ENCODE measurements at places on chromosomes 11 and 22. TPM values are rescaled to one million over a fixed set of nuclear protein-coding genes. Genes with fewer than 3 reads are reported as not detected.
A peak's percentile ranks its signal among the peaks of the same experiment; 100 is the strongest.

Gene P2RX3
- not detected for total RNA-seq

DNA sequence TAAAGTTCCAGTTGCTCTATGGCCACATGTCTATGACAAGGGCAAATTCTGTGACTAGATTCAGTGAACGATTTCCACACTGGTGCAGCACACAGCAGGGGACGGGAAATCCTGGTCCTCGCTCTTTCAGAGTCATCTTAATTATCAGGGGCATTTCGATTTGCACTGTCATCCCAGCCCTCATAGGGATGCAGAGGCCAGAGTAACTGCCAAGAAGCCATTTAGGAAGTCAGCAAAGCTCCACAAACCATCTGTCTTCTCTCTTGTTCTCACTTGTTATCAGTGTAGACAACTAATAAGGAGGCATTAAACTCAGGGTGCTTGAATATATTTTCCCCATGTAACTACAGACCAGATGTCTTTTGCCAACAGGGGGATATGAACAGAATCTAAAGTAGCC, 151.7 kb downstream of the STK33 start:
- no peak for DNase-seq

DNA sequence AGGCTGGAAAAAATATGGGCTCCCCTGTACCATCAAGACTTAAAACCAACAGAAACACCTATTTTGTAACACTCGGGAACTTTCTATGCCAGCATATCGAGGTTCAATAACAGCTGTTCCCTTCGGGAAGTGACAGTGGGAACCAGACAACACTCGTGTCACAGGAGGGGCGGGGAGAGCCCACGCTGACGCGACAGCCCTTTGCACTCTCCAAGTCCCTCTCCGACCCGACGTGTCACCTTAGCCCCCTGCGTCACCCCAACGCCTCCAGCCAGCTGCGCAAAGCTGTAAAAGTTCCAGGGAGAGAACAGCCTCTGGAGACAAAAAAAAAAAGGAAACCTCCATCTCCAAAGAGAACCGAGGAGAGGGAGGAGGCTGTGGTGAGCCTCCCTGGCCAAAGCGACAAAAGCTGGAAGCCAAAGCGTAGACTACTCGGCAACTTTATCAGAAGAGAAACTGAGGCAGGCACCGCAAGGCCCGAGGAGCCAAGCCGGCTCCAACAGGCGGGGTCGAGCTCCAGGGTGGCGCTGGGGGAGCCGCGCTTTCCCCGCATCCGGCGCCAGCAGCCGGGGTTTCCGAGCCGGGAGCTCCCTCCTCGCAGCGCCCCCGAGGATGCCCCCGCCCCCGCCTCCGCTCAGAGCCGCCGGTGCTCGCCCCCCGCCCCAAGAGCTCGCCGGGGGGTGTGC, 751 bp downstream of the ARFGAP3 start:
- peak; percentile 62 for DNase-seq

GRCh38 chr11:131770801-131771200, 400.4 kb downstream of the NTM start:
- no peak for DNase-seq

DNA sequence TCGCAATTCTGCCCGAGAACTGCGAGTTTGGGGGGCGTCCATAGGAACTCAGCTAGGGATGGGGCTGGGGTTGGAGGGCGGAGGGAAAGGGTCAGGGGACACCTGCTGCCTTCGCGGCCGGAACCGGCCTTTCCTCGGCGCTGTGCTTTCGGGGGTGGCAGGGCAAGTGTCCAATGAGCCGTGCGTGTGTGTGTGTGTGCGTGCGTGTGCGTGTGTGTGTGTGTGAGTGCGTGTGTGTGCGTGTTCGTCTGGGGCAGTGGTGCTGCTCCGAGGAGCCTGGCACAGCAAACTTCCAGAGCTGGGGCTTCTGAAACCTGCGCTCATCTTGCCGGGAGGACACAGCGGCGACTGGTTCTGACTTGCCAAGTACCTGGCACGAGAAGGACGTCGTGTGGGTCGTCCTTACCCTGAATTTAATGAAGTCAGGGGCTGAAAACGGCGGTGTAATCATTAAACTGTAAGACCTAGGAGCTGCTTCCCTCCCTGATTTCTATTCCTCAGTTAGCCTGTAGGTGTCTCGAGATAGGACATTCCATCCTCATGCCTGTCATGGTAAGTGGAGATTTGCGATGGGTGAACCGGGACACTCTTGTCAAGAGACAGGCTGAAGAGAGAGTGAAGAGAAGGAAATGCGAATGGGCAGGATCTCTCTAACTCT, 27.0 kb upstream of the AMOTL1 start:
- DNase-seq: no peak

DNA sequence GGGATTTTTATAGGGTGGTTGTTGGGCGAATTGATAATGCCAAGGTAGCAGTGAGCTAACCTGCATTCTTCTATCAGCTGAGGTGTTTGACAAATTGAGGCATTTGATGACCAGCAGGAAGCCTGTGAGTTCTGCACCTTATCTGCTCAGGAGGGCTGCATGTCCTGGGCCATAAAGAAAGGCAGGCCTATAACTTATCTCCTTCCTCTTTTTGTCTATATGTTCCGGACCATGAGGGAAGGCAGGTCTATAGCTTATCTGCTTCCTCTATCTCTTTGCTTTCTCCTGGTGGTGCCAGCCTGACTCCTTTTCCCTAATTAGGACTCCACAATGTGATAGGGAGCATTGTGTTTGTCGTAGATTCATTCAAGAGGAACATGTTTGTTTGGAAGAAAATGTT, 8.6 kb upstream of the JAM3 start:
- DNase-seq: no peak

- peak; percentile 52 for DNase-seq
Observed at GRCh38 chr11:18731949-18732821, 6.2 kb upstream of the IGSF22 start.

DNA sequence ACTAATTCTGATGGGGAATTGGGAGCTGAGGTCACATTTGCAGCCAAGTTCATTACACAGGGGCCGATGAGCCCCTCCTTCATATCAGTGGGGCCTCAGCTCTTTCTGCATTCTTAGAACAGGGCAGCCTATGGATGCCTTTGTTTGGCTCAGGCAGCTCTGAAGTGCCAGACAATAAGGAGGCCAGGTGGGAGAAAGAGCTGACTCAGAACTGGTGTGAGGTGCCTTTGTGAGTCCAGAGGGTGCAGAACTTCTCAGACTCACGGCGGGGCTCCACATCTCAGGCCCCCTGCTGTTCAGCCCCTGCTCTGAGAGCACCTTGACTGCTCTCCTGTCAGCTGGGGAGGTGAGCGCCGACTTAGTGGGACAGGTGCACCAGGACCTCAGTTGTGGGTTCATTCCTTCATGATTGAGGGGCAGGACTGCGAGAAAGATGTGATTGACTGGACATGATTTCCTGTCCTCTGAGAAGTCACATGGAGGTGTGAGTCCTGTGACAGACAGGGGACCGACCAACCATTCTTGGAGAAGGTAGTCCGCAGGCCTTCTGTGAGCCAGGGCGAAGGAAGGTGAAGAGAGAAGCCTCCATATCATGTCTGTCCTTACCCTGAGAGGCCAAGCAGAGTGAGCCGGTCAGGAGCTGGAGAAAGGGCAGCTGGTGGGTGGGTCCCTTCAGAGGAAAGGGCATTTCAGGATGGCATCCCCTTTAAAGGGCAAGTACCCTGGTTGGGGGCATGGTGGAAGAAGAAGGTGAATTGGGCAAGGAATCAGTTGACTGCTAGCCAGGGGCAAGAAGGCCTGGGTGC, 245.0 kb upstream of the TBCEL start:
- no peak for DNase-seq

DNA sequence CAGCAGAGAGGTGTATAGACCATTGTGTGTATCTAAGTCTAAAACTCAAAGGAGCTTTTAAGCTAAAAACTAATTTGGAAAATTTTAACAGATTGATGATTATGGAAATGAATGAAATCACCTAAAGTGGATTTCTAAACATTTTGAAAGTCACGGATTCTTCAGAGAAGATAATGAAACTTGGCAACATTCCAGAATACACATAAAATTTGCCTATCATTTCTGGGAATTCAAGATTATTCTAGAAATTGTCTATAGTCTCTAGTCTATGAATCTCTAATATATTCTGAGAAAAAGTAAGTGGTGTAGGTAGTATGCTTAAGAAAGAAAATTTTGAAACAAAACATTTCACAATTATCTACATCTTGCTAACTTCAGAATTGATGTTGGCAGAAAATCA, 1117.9 kb upstream of the CNTN5 start:
- DNase-seq: no peak

DNA sequence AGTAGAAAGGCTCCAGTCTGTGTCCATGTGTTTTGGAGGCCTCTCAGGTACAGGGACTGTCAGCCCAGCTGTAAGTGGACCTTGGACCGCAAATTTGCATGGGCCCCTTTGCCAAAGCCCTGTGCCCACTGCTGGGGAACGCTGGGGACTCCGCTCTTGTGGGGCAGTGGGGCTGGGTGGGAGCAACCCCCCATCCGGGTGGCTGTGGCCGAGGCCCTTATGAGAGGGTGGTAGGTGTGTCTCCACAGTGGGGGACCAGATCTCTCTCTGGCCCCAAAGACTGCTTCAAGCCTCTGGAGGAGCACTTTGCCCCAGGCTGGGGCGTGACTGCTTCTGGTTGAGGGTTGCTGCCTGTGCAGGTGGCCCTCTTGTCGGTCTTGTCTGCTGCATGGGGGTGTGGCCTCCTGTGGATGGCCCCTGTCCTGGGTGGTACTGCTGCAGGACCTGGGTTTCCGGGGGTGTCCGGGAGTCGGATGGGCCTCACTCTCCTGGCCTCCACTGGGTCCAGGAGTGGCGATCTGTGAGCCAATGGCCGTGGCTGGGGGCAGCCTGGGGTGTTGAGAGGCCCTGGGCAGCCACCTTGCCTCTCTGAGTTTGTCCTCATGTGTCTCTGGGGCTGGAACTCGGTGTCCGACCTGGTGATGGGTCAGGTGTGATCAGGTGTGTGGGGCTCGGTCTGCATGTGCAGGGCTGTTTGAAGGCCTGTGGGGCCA, 15.9 kb downstream of the KCNQ1 start:
- DNase-seq: peak; percentile 63

- DNase-seq: peak; percentile 77
Observed at GRCh38 chr11:130144141-130144540, 15.4 kb upstream of the ST14 start.

DNA sequence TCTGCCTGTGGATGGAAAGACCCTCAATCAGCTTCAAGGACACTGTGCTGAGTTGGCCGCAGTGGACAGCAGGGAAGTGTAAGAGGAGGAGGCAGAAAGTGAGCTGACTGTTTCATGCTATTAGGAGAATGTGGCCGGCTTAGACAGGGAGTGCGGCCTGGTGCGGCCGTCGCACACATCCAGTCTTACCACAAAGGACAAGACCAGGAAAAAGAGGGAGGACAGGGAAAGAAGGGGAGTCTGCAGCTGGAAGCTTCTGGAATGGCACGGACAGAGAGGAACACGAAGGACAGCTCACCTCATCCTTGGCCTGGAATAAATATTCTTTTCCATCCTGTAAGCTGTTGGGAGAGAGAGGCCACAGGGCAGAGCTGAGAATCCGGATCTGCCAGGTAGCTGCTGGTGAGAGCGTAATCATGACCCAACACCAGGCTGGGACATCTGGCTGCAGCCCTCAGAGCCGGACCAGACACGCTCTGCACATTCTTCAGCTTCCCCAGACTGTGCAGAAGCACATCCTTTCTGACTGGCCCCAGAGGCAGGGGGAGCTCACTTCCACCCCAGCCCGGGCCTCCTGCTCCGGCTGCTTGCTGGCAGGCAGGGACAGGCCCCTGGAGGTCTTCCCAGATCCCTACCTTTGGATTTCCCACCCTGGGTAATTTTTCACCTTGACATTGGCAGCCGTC, 8.6 kb upstream of the RBM4B start:
- DNase-seq: no peak

DNA sequence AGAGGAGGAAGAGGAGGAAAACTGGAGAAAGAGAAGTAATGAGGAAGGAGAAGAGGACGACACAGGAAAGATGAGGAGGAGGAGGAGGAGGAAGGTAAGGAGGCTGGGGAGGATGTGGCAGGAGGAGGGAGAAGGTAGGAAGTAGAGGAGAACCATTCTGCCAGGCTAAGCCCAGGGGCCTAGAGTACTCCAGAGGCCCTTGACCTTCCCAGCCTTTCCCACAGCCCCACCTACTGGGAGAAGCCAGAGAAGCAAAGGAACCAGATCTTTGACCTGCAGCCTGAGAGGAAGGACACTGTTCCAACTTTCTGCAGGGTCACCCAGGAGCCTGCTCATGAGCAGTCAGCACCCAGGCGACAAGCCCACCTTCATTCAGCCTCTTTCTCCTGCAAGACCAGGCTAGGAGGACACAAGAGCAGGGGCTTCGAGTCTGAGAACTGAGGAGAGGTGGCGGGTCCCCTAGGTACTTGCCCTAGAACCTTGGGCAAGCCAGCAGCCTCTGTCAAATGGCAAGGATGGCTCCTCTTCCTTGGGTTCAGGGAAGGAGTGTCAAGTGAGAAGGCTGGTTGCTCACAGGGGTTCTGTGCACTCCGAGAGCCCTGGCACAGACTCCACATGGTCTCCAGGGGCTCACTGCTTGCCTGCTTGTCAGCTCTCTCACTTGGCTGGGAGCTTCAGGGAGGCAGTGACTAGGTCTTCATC, 27.9 kb upstream of the OAF start:
- peak; percentile 91 for DNase-seq

DNA sequence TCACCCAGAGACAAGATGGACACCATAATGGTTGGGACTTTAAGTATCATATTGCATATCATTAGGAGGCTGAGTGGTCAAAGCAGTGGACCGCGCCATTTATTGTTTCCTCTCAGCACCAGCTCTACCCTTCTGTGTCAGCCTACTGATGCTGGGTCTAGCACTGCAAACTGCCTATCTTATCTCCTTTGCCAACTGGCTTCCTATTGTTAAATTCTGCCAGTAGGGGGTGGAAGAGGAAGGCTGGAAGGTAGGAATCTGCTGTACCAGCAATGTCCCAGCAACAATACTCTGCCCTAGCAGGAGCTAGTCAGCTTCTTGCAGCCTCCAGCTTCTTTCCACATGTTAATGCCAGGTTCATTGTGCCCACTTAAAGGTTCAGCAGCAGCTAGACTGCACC, 367.1 kb upstream of the PDGFD start:
- no peak for DNase-seq

DNA sequence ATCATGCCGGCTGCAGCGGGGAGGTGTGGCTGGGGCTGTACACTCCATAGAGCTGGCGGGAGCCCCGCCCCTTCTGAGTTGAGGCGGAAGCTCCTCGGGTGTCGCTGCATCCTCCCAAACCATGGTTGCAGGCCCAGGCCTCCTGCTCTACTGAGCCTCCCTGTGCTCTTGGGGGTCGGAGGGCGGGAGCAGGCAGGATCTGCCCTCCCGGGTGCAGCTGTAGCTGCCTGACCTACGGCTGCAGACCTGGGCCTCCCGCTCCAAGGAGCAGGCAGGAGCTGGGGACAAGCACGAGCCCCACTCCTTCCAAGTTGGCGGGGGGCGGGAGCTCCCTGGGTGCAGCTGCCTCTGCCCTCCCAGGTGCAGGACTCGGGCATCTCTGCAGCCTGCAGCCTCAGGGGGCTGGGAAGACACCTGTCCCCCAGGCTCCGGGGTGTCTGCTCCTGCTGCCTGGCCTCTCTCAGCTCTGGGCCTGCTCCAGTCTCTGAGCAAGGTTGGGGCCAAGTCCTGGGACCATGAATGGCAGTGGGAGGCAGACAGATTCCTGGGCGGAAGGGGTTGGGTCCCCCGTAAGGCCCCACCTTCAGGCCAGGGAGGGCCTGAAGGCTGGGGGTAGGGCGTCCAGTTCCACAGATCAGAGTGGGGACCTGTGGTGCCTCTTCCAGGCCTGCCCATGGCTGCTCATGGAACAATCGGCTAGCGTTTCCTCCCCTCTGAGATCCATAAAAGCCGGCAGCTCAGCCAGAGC, 46.4 kb upstream of the SC5D start:
- DNase-seq: no peak
